Ovary (tissue), 10 donors: ENCODE measurements at places on chromosomes 1 and 21.

GRCh38 chr1:156498432-156499193 is 2.0 kb downstream of the MEF2D start:
- DNase-seq, result peak; percentile 68
- peak overlapping the region; percentile 100 for H3K27ac ChIP-seq
- peak overlapping the region; percentile 63 for H3K4me3 ChIP-seq
- H3K36me3 ChIP-seq, result no peaks in the 10 kb centered on the region
- no peaks in the 10 kb centered on the region for H3K27me3 ChIP-seq

DNA sequence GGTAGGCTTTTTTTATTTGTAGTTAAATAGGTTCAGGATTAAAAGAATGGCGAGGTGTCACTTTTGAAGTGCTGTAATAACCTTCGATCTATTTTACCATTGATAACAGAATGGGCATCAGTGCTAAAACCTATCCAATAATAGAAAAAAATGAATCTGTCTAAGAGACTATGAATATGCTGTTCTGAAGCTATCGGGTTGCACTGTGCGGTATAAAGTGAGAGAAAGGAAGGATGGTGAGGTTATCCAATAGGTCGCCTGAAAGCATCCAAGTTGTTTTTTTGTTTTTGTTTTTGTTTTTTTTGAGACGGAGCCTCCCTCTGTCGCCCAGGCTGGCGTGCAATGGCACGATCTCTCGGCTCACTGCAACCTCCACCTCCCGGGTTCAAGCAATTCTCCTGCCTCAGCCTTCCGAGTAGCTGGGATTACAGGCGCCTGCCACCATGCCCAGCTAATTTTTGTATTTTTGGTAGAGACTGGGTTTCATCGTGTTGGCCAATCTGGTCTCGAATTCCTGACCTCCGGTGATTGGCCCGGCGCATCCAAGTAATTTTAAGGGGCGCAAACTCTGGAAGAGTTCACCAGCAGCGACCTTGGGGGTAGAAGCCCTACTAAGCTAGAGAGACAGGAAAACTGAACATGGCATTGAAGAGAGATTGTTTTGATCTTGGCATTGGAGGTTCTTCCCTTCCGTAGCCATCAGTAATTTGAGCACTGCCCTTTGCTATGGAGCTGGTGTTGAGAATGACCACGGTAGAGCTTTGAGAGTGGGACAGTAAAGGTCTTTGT is 8.7 kb upstream of the MDM4 start:
- peak overlapping the region; percentile 62 for H3K27ac ChIP-seq
- H3K4me1 ChIP-seq, result peaks cover 2% of the 10 kb centered on the region
- no peaks in the 10 kb centered on the region for H3K36me3 ChIP-seq
- DNase-seq, result peak; percentile 22
- H3K27me3 ChIP-seq, result no peaks in the 10 kb centered on the region

- no peaks in the 10 kb centered on the region for H3K27me3 ChIP-seq
- no peak overlapping the region for H3K27ac ChIP-seq
Measured at GRCh38 chr21:23155281-23155680, 2157.1 kb downstream of the NCAM2 start.

- peaks cover 11% of the 10 kb centered on the region for H3K4me1 ChIP-seq
- H3K36me3 ChIP-seq, result no peaks in the 10 kb centered on the region
- peak overlapping the region; percentile 93 for H3K4me3 ChIP-seq
- DNase-seq, result no peak
- no peaks in the 10 kb centered on the region for H3K27me3 ChIP-seq
- H3K27ac ChIP-seq, result peak overlapping the region; percentile 77
Measured at GRCh38 chr1:1406101-1406820, 832 bp downstream of the MRPL20 start.

GRCh38 chr1:239635276-239635675 is 248.9 kb downstream of the CHRM3 start:
- no peaks in the 10 kb centered on the region for H3K27me3 ChIP-seq
- H3K4me1 ChIP-seq, result no peaks in the 10 kb centered on the region
- no peak overlapping the region for H3K4me3 ChIP-seq

DNA sequence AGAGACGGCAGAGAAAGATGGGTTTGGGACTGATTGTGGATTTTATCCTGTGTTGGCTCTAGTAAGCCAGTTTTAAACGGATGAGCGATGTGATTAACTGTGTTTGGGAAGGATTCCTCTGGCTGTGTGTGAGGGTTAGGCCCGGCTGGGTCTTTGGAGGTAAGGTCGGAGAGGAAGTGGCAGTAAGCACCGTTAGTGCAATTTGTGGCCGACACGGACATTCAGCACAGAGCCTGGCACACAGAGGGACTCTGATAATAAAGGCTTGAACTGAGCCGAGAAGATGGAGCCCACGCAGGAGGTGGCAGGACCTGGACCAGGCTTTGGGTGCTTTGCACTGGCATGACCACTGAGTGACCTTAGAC is 1.3 kb downstream of the MTFR1L start:
- H3K27me3 ChIP-seq, result no peaks in the 10 kb centered on the region
- no peak overlapping the region for H3K27ac ChIP-seq
- no peaks in the 10 kb centered on the region for H3K36me3 ChIP-seq
- H3K4me3 ChIP-seq, result peak overlapping the region; percentile 99

DNA sequence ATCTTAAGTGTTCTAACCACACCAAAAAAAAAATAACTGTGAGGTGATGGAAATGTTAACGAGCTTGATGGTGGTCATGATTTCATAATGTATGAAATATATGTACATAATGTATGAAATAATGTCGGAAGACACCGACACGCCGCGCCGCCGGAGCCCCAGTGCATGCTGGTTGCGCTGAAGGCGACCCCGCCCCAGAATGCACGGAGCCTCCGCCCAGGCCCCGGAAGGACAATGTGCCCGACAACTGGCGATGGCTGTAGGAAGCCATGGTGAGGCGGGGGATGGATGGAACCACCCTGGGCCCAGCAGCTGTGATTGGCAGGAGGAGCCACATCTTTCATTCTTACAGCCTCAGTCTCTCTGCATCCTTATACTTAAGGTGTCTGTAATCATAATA is 7.4 kb downstream of the OR2T10 start:
- H3K4me3 ChIP-seq, result no peak overlapping the region
- no peaks in the 10 kb centered on the region for H3K27me3 ChIP-seq
- H3K36me3 ChIP-seq, result no peaks in the 10 kb centered on the region
- no peak for DNase-seq
- no peak overlapping the region for H3K27ac ChIP-seq
- H3K4me1 ChIP-seq, result no peaks in the 10 kb centered on the region

- no peaks in the 10 kb centered on the region for H3K36me3 ChIP-seq
- no peak for DNase-seq
- H3K27me3 ChIP-seq, result no peaks in the 10 kb centered on the region
Measured at GRCh38 chr1:202989879-202990278, 17.3 kb upstream of the TMEM183A start.

GRCh38 chr1:213179784-213180183 is 128.7 kb downstream of the RPS6KC1 start:
- no peak overlapping the region for H3K4me3 ChIP-seq
- DNase-seq, result no peak
- H3K27ac ChIP-seq, result no peak overlapping the region
- H3K4me1 ChIP-seq, result no peaks in the 10 kb centered on the region
- no peaks in the 10 kb centered on the region for H3K36me3 ChIP-seq
- H3K27me3 ChIP-seq, result no peaks in the 10 kb centered on the region

DNA sequence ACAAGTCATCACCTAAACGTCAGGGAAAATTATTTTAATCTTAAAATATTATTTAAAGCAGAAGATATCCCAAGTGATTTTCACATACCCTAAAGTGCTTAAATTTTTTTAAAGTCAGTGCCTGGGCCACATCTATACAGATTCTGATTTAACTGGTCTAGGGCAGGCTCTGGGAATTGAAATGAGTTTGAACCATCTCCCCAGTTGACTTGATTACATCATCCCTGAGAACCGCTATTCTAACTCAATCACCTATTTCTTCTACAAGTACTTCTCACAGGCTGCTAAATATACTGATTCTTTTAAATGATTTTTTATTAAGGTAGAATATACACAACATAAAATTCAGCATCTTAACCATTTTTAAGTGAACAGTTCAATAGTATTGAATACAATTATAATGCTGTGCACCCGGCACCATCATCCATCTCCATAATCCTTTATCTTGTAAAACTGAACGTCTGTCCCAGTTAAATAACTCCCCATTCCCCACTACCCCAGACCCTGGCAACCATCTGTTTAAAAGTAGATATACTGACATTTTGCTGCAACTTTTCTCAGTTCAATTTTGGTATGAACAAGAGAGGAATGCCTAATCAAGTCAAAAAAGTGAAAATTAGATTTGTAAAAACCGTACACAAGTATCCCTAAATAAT is 19.5 kb downstream of the GART start:
- no peak overlapping the region for H3K4me3 ChIP-seq
- H3K27me3 ChIP-seq, result no peaks in the 10 kb centered on the region
- no peaks in the 10 kb centered on the region for H3K36me3 ChIP-seq
- no peak overlapping the region for H3K27ac ChIP-seq

GRCh38 chr1:182568647-182569284 is 20.3 kb downstream of the RNASEL start:
- no peaks in the 10 kb centered on the region for H3K27me3 ChIP-seq
- H3K4me3 ChIP-seq, result no peak overlapping the region
- no peaks in the 10 kb centered on the region for H3K4me1 ChIP-seq
- no peak overlapping the region for H3K27ac ChIP-seq

GRCh38 chr1:151542710-151543129 is 2.6 kb downstream of the TUFT1 start:
- H3K36me3 ChIP-seq, result no peaks in the 10 kb centered on the region
- DNase-seq, result no peak
- H3K27ac ChIP-seq, result no peak overlapping the region
- no peaks in the 10 kb centered on the region for H3K27me3 ChIP-seq
- H3K4me1 ChIP-seq, result peaks cover 4% of the 10 kb centered on the region

GRCh38 chr1:93702111-93702827 is 20.6 kb upstream of the BCAR3 start:
- H3K36me3 ChIP-seq, result no peaks in the 10 kb centered on the region
- no peak for DNase-seq
- H3K4me3 ChIP-seq, result no peak overlapping the region
- no peaks in the 10 kb centered on the region for H3K4me1 ChIP-seq
- H3K27me3 ChIP-seq, result no peaks in the 10 kb centered on the region
